ENCODE measurements at places on chromosomes 2 and 18.
A peak's percentile ranks its signal among the peaks of the same experiment; 100 is the strongest.

GRCh38 chr18:26568926-26569665 is 20.7 kb upstream of the KCTD1 start:
- no peak for DNase-seq

GRCh38 chr2:236571145-236571544 is 1.5 kb downstream of the ACKR3 start:
- no peak for DNase-seq

GRCh38 chr2:160222546-160223283 is 22.6 kb upstream of the ITGB6 start:
- DNase-seq, result no peak

- no peak for DNase-seq
Observed at GRCh38 chr2:178523596-178524134, 43.4 kb downstream of the PLEKHA3 start.

- no peak for DNase-seq
Observed at GRCh38 chr2:164015328-164016123, 279.7 kb upstream of the FIGN start.

GRCh38 chr2:220188031-220188430 is 560.6 kb downstream of the SLC4A3 start:
- DNase-seq, result no peak

- DNase-seq, result no peak
Observed at GRCh38 chr2:229810786-229811185, 96.4 kb upstream of the DNER start.

GRCh38 chr2:132776287-132776686 is 106.3 kb upstream of the LYPD1 start:
- no peak for DNase-seq

DNA sequence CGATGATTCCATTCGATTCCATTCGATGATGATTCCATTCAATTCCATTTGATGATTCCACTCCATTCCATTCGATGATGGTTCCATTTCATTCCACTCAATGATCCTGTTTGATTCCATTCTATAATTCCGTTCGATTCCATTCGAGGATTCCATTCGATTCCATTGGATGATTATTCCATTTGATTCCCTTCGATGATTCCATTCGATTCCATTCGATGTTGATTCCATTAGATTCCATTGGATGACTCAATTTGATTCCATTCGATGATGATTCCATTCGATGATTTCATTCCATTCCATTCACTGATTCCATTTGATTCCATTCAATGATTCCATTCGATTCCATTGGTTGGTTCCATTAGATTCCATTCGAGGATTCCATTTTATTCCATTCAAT is 1084.4 kb downstream of the RPIA start:
- no peak for DNase-seq

GRCh38 chr18:73461780-73462059 is 593.9 kb upstream of the NETO1 start:
- DNase-seq, result no peak

GRCh38 chr18:939166-939565 is 34.5 kb downstream of the ADCYAP1 start:
- no peak for DNase-seq

- DNase-seq, result peak; percentile 33
Observed at GRCh38 chr18:46174342-46175041, 70.3 kb downstream of the HAUS1 start.

- no peak for DNase-seq
Observed at GRCh38 chr2:60092781-60093180, 460.7 kb downstream of the BCL11A start.

GRCh38 chr2:207502577-207503198 is 27.1 kb upstream of the CREB1 start:
- no peak for DNase-seq

DNA sequence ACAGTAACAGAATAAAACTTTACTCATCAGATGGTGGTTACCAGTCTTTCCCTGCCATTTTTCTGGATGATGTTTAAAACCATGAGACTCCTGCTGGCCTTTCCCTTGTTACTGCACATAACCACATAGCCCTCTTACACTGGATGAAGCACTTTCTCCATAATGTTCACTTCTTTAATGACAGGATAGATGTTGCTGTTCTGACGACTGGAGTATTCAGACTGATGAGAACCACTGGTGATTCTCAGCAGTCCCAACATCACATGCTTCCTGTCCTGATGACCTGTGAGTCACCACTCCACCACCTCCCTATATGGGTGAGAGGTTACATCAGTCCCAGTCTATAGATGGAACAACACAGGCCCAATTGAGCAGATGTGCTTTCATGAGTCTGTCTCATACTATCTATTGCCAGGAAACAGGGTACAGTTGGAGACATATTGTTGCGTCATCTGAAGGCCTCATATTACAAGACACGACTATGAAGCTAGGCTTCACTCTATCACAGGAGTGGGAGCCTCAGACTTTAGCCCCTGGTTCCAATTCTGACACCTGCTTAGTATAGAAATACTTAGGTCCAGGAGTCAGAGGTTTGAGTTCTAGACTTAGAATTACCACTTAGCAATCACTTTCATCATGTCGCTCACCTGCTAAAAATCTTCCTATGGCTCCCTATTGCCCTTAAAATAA is 145.7 kb upstream of the KLF7 start:
- peak; percentile 5 for DNase-seq

DNA sequence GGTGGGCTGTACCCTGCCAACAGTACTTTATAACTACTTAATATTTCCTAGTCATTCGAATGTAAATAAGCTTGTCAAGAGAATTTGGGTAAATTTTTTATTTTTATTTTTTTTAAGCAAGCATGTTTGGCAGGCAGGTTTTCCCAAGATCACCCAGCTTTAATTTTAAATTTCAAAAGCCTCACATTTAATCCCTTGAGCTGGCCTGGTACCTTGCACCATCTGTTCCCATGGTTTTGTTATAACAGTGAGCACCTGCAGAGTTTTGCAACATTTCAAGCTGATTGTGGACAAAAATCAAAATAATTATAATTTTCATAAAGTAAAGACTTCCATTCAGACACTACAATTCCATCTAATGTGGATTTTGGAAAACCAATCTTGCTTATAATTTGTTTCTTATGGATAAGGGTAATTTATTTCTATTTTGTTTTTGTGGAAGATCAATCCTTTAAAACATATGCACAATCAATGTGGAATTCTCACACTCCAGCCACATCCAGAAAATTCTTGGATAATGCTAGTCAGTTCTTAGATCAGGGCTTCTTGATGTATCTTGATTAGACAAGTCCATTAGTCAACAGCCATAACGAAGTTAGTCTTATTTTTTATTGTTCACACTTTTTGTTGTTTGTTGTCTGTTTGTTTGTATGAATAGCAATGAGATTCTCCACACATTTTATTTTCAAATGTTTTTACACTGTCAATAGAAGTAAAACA is 689.3 kb downstream of the NR4A2 start:
- no peak for DNase-seq

DNA sequence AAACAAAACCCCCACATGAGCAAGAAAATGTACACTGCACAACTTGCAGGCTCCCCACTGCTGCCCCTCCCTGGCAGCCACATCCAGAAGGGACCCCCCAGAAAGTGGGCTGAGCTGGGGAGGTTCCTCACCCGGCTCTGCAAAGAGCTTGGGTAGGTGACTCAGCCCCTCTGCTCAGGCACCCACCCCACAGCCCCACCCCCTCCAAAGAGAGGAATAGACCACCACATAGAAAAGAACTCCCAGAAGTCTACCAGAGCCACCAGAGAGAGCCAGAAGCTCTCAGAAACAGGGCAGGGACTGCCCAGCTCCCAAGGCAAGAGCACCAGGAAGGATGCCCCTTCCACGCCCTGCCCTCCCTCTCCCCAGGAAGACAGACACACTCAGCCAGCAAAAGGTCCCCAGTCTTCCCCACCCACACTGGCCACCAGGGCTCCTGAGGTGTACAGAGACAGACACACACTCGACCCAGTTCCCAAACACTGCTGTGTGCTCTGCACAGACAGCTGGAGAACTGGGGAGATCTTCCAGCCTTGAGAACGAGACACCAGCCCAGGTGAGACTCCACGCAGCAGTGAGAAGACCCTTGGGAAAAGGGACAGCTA is 28.2 kb downstream of the BIN1 start:
- no peak for DNase-seq

DNA sequence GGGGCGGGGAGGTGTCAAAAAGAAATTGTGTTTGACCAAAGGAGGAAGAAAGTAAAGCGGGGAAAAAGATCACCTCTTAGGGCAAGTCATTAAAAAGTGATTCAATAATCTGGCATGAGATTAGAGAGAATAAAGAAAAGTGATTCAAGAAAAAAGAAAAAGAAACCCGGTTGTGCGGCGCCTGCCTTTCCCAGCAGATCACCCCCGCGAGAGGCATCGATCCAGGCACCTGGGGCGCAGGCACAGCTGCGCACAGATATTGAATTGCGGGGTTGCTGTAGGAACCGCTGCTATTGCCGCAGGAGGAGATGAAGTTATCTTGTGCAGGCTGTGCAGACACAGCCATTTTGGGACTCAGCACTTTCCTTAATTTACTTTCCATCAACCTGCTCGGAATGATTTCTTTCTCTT is 71.2 kb downstream of the PLB1 start:
- no peak for DNase-seq

DNA sequence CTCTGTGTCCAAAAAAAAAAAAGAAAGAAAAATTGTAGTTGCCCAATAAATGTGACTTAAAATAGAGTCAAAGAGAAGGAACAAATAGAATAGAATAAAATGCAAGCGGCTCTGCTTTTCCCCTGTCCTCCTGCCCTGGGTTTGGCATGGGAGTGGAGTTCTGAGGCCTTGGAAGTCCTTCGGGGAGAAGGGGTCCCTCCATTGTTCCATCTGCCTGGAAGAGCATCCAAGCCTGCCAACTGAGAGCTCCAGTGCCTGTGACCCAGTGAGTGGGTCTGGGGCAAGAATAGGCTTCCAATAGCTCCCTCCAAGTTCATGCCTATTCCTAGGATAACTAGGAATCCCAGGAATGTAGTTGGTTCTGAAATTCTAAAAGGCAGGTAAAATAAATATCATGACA is 321.4 kb downstream of the MYCN start:
- DNase-seq, result no peak

- DNase-seq, result no peak
Observed at GRCh38 chr2:240789501-240790369, 30.3 kb downstream of the KIF1A start.

DNA sequence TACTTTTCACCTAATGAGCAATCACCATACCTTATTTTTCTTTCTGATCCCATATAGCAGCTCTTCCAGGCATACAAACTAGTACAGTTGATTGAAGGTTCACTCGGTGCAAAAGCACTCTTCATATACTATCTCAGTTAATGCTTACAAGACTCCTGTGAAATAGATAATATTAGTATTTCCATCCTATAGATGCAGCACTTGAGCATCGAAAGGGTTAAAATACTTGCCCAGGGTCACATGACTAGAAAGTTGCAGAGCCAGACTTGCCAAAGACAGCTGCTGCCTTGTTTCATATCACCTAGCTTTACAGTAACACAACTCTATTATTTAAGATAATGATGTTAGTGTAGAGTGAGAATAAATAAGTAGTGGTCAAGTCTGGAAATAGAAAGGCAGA is 466.0 kb upstream of the TNP1 start:
- DNase-seq, result no peak

DNA sequence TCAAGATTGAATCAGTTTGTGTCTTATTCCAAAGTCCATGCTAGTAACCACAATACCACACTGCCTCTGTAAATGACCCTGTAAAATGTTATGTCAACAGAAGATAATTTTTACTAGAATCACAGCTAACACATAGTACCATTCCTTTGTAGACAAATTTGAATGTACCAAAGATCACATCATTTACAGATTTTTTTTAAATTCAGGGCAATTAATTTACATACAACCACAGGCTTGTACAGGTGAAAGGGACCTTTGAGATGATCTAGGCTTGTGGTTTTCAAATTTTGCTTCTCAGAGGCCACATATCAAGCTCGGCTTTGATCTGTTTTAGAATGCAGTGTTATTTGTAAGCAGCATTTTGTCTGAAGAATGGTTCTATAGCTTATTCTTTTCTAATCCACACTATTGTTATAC is 63.8 kb upstream of the PPM1B start:
- DNase-seq, result no peak

- no peak for DNase-seq
Observed at GRCh38 chr18:33647365-33647764, 69.3 kb downstream of the ASXL3 start.

GRCh38 chr2:46430992-46431391 is 48.4 kb upstream of the TMEM247 start:
- DNase-seq, result no peak

GRCh38 chr18:78641689-78642231 is 337.9 kb upstream of the SALL3 start:
- DNase-seq, result no peak

DNA sequence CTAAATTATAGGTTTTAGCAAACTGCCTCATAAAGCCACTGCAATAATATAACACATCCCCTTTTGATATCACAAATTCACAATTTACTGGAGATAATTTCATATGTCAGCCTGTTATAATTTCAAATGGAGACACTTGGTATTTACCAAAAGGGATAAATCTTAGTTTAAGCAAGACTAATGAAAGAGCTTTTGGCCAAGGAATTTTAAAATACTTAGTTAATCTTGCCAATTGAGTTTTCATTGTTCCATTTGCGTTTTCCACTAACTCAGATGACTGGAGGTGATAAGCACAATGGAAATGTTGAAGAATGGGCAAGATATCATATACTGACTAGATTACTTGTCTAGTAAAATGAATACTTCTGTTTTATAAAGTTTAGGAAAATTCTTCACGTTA is 379.3 kb upstream of the SYT4 start:
- no peak for DNase-seq

- DNase-seq, result no peak
Observed at GRCh38 chr2:174717273-174717672, 47.0 kb downstream of the CHRNA1 start.

DNA sequence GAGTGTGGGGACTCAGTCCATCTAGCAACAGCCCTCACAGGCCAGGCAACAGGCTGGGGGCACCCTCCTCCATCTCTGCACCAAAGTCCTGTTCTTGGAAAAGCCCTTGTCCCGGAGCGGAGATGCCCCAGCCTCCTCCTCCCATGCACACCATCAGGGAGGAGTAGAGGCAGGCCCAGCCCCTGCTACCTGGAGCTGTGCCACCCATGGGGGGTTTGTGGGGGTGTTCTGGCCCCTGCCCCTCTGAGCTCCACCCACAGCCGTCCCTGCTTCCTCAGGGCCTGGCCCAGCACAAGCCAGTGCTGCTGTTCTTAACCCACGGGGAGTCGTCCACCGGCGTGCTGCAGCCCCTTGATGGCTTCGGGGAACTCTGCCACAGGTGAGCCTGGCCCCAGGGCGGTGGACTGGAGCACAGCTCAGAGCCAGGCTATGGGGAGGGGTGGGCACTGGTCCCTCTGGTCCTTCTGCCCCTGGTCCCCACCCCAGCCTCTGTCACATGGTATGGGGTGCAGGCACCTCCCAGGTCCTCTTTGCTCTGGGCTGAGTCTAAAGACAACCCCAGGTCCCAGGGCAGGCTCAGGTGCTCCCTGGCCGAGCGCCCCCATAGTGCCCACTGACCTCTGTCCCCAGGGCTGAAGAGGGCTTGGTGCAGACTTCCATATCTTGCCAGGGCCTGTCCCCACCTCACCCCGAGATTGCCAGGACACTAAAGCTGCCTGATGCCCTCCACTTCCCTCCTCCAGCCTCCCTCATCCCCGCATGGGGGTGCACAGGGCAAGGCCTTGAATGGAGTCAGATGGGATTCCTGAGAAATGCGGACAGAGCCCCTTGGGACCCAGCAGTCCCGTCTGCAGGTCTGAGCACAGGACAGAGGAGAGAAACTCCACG is 2.7 kb downstream of the AGXT start:
- DNase-seq, result no peak

- DNase-seq, result no peak
Observed at GRCh38 chr2:162890690-162891311, 52.2 kb upstream of the KCNH7 start.
